ENCODE measurements at places on chromosomes 6 and 20. TPM values are rescaled to one million over a fixed set of nuclear protein-coding genes. Genes with fewer than 3 reads are reported as not detected.

Gene LTB
- 0.25 TPM for total RNA-seq

Gene ARMH2
- total RNA-seq, result not detected

Gene PTGIS
- total RNA-seq, result not detected

Gene TRPC4AP
- 56.1 TPM for total RNA-seq

Gene ZSCAN26
- total RNA-seq, result 7.3 TPM

Gene ARMC2
- 1.7 TPM for total RNA-seq

Gene PHACTR3
- total RNA-seq, result not detected

Gene TLDC2
- total RNA-seq, result not detected

Gene CCDC167
- 41.6 TPM for total RNA-seq

Gene SCP2D1
- not detected for total RNA-seq

Gene TXNDC5
- 132 TPM for total RNA-seq

Gene NNAT
- total RNA-seq, result not detected

Gene WFDC5
- total RNA-seq, result not detected

Gene MDN1
- total RNA-seq, result 13.5 TPM

Gene ZBTB9
- total RNA-seq, result 10.3 TPM

Gene NRSN1
- total RNA-seq, result not detected

Gene BTN1A1
- not detected for total RNA-seq

Gene CD40
- 4.6 TPM for total RNA-seq

Gene CPNE5
- 0.08 TPM for total RNA-seq

Gene DLL1
- total RNA-seq, result 0.23 TPM

Gene PPIL6
- 2.3 TPM for total RNA-seq

Gene OR2H1
- total RNA-seq, result not detected

Gene TPD52L1
- total RNA-seq, result 43.8 TPM

Gene KCNQ5
- total RNA-seq, result 1.7 TPM

Gene DEFB128
- total RNA-seq, result not detected

Gene LY6G6D
- not detected for total RNA-seq

Gene CDC25B
- total RNA-seq, result 207 TPM

Gene PGC
- total RNA-seq, result not detected

Gene CAGE1
- total RNA-seq, result 0.10 TPM
